ENCODE measurements at places on chromosomes 7 and 10.
A peak's percentile ranks its signal among the peaks of the same experiment; 100 is the strongest.

- no peak for DNase-seq
Observed at GRCh38 chr10:23437963-23438546, 820 bp upstream of the OTUD1 start.

GRCh38 chr7:3979611-3980299, 678.7 kb downstream of the SDK1 start:
- no peak for DNase-seq

- DNase-seq = no peak
Observed at GRCh38 chr10:45657033-45657926, 15.3 kb downstream of the ZFAND4 start.

DNA sequence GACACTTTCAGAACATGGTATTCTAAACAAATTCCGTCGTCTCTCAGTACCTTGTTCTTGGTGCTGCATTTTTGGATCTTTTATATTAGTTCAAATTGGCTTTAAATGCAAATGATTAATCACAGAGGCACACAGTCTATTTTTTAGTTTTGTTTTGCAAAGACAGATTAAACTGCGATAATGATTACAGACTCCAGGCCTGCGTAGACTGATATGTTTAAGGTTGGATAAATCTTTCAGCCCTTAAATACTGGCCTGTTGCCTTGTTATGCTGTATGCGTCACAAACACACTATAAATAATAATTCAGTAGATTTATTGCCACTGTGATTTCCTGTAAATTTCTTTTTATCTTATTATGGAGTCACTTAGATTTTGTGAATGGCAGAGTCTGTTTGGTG, 19.3 kb downstream of the CACNB2 start:
- no peak for DNase-seq

GRCh38 chr7:71769326-71769725, 637.4 kb downstream of the GALNT17 start:
- DNase-seq = no peak

GRCh38 chr7:45699726-45700390, 125.7 kb downstream of the ADCY1 start:
- DNase-seq = no peak

DNA sequence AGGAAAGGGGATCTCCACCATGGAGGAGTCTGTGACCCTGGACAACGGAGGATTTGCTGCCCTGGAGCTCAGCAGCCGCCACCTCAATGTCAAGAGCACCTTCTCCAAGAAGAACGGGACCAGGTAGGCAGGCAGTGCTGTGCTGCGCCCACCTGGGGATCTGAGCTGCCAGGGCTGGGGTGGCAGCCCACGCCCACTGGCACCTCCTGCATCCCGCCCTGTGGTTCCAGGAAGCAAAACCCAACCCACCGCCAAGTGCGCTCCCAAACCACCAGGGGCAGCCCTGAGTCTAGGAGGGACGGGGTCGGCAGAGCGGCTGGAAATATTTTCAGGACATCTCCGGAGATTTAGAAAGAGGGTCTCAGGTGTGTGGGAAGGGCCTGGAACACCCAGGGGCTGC, 440.3 kb upstream of the FOXK1 start:
- DNase-seq = no peak

DNA sequence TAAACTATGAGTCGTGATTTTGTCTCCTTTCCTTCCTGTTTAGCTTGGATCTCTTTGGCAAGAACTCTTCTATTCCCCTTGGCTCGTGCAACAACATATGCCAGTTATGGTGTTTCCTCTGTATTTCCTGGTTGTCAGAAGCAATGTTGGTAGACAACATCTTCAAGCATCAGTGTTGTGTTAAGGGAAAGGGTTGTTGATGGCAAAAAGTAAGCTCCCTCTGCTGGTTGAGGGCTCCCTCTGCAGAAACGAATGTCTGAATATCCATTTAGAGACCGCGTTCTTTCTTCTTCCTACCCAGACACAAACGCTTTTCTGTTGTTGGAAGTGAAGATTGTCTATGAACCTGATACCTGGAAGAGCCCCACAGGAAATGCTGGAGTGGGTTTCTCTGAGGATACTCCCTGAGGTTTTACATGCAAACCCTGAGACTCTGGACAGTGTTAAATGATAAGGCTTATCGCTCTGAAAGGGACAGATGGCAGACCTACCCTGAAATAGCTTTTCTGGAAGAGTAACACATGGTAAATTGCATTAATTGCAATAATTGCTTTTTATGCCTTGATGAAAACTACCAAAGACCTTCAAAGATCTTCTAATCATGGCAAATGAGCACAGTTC, 23.5 kb upstream of the C1QL3 start:
- DNase-seq = peak; percentile 19

- peak; percentile 4 for DNase-seq
Observed at GRCh38 chr10:105742184-105742583, 1101.1 kb downstream of the SORCS3 start.

- no peak for DNase-seq
Observed at GRCh38 chr7:158103378-158103777, 484.2 kb downstream of the PTPRN2 start.

- DNase-seq = peak; percentile 64
Observed at GRCh38 chr7:139777133-139777891, 486 bp downstream of the HIPK2 start.

GRCh38 chr7:101549734-101550133, 79.4 kb downstream of the MYL10 start:
- DNase-seq = no peak

DNA sequence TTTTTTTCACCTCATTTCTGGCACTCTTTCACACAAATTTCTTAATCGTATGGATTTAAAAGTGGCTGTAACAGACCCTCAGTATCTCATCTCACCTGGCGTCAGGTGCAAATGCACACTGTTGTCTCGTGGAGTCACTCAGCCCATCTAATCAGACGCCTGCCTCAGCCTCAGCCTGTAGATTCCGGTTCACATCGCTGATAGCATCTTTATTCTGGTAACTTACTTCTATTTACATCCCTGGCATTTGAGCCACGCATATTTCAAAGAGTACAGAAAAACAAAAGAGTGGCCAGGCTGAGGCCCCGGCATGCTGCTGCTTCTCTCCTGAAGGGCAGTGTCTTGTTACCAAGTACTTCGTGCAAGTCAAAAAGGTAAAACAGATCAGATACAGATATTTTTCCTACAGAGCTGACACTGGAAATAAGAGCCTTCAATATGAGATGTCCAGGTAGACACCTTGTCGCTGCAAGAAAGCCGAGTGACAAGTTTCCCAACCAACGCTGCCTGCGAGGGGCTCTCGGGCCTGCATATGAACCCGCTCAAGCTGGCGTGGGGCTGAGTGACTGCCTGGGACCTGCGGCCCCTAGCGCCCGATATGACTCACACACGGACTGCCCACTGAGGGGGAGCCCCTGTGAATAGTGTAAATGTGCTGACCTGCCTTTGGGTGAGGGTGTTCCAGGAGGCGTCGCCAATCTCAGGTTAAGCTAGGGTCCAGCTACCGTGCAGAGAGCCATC, 4.3 kb downstream of the VIPR2 start:
- no peak for DNase-seq

GRCh38 chr7:140604076-140604475, 36.5 kb downstream of the DENND2A start:
- no peak for DNase-seq

- DNase-seq = peak; percentile 89
Observed at GRCh38 chr7:100563809-100564400, 9.8 kb downstream of the SAP25 start.

- peak; percentile 38 for DNase-seq
Observed at GRCh38 chr10:5089865-5090264, 4.3 kb upstream of the AKR1C3 start.
